ENCODE measurements at places on chromosomes 16 and 17.

GRCh38 chr16:11806721-11807120, 9.7 kb upstream of the ZC3H7A start:
- no peak for DNase-seq

DNA sequence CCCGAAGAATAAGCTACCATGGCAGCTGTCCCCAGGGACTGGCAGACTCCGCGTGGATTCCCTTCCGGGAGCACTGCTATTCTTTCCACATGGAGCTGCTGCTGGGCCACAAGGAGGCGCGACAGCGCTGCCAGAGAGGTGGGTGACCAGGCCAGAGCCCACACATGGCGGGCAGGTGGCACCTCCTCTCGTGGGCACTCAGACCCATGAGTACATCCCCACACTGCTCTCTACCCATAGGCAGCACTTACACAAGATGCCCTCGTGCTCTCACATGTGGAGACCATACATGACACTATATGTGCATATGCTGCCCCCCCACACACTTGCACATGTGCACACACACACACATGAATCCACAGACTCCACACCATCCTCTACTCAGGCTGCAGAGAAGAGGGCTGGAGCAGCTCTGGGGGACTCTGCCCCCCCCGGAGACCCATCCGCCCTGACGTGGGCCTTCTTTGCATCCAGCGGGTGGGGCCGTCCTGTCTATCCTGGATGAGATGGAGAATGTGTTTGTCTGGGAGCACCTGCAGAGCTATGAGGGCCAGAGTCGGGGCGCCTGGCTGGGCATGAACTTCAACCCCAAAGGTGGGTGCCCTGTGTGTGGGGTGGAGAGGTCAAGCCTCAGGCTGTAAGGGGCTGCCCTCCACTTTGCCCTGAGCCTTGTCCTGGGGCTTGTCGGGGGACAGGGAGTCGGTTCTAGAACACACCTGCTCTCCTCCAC, 62.9 kb downstream of the MRC2 start:
- DNase-seq, result no peak

DNA sequence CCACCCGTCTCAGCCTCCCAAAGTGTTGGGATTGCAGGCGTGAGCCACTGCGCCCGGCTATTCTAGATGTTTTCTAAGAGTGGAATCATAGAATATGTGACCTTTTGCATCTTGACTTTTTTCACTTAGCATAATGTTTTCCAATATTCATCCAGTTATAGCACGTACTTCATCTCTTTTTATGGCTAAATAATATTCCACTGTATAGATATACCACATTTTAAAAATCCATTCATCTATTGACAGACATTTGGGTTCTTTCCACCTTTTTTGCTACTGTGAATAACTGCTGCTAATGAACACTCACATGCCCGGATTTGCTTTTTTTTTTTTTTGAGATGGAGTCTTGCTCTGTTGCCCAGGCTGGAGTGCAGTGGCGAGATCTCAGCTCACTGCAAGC, 3.2 kb upstream of the EIF5A start:
- no peak for DNase-seq

DNA sequence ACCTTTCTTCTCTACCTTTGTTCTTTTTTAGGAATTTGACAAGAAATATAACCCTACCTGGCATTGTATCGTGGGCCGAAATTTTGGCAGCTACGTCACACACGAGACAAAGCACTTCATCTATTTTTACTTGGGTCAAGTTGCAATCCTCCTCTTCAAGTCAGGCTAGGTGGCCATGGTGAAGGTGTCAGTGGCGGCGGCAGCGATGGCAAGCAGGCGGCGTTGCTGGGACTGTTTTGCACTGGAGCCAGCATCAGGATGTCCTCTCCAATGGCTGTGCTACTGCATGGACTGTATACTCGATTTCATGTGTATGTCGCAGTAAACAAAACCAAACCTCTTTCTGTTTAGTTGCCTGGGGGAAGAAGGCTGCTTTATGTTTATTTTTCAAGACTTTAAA, 5.9 kb downstream of the DYNLL2 start:
- no peak for DNase-seq

- DNase-seq, result no peak
Measured at GRCh38 chr16:56961386-56961785, 364 bp upstream of the CETP start.
